Cortex of kidney (tissue), 1 donor: ENCODE measurements at places on chromosomes 4 and X.

- no peak for DNase-seq
Measured at GRCh38 chr4:139295942-139296299, 5.4 kb upstream of the NAA15 start.

GRCh38 chrX:13938051-13938828 lies 91.5 kb downstream of the GEMIN8 start:
- DNase-seq, result no peak

DNA sequence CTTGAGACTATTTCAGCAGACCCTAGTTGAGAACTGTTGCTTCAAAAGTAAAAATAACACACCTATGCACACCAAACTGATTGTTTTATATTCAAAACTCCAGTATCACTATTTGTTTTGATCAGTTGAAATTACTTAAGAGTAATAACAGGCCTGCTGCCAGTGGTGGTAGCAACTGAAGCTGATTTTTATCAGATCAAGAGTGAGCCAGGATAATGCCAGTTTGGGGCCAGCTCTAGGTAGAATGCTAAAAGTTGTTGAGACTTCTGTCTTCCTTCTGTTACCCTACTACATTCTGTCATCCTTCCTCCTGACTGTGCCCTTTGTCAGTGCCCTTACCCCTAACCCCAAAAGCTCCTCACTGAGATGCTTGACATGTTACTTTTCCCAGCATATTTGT lies 228.7 kb upstream of the SPRY1 start:
- DNase-seq, result no peak

DNA sequence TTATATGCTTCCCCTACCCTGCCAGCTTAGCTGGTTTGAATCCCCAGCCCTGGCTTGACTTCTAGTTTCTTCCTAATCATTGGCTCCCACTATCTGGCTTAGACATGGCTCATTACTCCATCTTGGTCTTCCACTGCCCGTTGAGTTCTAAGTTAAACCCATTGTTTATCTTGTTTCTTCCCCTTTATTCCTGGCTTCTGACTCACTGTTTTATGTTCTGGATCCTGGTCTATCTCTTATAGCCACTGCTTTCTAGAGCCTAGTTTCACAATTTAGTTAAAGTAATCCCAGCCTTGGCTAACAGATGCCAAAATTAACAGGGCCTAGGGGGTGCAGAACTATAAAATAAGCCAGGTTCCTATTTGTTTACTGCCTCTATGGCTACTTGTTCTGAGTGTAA lies 120.9 kb downstream of the ARHGEF9 start:
- DNase-seq, result no peak

DNA sequence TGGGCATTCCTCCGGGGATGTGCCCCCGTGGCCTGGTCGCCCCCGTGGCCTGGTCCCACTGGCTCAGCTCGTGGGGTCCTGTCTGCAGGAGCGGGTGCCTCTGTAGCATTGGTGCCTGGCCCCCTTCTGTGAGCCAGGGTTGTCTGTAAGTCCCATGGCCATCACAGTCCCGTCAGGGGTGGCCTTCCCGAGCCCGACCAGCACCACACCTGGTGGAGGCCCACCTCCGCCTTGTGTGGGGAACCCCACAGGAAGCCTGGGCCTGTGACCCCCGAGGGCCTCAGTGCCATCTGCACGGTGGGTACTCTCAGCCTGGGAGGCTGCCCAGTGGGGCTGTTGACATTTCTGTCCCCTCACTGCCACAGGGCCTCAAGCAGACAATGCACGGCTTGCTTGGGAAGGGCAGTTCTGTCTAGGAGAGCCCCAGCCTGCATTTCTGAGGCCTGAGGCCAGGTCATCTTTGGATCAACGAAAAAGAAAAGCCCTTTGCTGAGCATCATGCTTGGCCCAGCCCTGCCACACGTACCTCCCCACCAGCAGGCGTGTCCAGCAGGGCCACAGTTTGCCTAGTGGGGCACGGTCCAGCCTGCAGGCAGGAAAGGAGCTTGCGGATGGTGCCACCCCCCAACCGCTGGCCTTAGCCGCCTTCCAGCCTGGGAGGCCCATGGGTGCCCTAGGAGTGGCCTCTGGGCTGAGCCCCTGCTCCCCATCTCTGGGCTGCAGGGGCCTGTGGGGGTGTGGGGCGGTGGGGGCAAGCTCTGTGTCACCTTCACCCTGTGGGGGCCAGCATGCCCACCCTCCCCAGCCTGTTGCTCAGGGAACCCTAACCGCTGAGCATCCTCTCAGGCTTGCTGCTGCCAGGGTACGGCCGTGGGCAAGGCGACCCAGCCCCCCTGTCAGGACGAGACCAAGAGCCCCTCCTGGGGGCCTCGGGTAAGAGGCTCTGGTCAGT lies 23.2 kb downstream of the NKX1-1 start:
- DNase-seq, result no peak

DNA sequence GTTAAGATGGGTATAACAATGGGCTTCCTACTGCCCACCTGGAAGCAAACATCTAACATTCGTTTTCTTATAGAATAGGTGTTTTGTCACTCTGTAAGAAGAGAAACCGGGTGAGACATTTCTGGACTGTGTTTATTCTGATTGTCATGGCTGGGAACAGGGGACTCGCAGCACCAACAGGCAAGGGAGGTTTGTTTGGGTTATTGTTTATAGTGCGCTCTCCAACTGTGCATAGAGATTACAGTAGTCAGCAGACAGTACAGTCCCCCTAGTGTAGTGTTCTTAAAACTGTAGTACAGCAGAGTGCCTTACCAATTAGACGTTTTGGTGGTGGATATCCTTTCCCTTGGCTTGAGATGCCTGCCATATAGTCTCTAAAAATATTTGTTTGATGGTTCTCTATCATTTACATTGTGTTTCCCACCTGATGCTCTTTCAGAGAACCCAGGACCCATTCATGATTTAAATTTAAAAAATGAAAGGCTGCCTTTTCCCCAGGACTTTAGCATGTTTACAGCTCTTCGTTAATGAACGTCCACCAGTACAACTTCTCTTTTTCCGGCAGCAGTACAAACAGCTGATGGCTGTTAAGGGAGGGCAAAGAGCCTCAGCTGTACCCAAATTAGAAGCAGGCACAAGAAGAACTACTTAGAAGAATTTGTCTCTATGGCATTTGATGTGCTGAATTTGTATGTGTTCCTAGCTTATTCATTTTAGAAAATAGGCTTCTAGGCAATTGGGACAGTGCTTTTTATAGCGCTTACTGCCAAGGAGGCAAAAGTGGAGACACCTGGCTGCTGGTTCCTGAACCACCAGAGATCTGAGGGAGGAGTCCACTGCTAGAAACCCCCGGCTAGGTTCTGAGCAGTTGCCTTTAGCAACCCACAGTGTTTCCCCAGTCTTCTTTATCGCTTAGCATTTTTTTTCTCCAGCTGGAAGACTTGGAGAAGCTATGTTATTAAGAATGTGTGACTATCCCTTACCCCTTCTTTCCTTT lies 1.0 kb upstream of the RNF150 start:
- DNase-seq, result no peak

GRCh38 chr4:133146574-133147241 lies 2.4 kb upstream of the PCDH10 start:
- DNase-seq, result no peak

- no peak for DNase-seq
Measured at GRCh38 chr4:173493041-173493440, 37.0 kb downstream of the HAND2 start.

- no peak for DNase-seq
Measured at GRCh38 chr4:16590797-16591196, 307.6 kb downstream of the LDB2 start.

DNA sequence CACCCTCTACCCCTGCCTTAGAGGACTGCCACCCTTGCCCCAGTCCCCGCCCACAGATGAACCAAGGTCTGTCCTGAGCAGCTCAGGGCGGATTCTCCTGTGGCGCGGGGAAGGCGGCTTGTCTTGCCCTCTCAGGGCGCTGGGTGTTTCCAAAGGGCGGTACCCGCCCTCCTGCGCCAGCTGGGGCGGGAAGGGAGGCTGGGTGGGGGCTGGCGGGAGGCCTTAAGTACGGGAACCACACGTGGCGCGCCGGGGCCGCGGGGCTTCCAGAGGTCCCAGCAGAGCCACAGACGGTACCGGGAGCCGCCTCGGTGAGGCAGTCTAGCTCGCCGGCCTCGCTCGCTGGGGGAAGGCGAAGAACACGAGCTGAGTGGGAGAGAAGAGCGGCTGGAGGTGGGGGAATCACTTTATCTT lies 361.1 kb downstream of the MID1IP1 start:
- no peak for DNase-seq
